Suppressor macrophage treated with lipopolysaccharide for 4 hours (primary cell): ENCODE measurements at places on chromosomes 1 and 21.

GRCh38 chr1:184539580-184539979, 152.8 kb downstream of the C1orf21 start:
- DNase-seq: no peak

DNA sequence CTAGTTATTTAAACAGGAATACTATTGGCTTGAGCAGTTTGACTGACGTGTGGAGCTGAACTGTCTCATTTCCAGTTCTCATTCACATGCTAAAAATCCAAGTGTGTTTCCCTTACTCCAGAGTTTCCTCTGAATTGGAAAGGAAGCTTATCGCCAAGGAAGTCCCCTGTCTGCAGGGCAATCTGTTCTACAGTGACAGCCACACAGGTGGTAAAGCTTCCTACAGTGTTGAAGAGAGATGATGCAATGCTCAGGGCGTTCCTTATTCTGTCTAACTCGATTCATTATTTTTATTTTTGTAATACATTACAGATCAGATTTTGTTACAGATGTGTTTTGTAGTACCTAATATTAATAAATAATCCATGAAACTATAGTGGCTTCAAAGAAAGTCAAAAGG, 41.3 kb downstream of the ADAMTS5 start:
- no peak for DNase-seq

GRCh38 chr1:160366731-160367515, at the start of gene NHLH1:
NHLH1 (plus strand) TSS chr1:160367071; CDS start chr1:160370732, 3,661 bp downstream.
- no peak for DNase-seq

DNA sequence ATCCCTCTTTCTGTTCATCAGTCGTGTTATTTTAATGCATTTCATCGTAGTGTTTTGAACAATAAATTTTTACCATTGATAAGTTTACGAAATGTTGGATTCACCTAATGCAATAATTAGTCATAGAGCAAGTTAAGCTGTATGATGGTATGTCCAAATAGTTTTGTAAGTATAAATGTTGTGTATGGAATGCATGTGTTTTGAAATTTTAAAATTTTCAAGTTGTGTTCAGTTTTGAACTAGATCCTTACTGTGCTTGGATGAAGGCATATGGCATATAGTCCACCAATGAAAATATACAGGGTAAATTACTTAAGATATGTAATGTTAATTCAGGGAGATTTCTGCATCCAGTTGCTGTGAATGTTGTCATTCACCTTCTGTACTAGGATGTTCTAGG, 2.3 kb downstream of the ZMYM4 start:
- DNase-seq: peak; percentile 31

- no peak for DNase-seq
Measured at GRCh38 chr1:7196036-7196911, 411.0 kb downstream of the CAMTA1 start.

DNA sequence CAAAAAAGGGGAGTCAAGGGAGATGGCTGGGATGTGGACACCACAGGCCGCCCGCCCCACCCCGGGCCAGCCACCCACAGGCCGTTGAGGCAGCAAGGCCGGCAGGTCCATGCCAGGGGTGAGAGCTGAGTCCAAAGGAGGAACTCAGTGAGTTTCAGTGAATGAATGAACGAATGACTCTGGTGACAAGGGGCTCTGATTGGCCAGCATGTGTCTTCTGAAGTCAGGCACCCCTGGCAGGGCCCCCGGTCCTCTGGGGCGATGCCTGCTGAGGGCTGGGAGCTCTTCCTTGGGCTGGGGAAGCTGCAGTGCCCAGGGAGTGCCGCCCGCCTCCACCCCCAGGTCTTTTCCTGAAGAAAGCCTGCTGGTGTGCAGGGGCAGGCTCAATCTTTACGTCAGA, 236.1 kb upstream of the VAMP3 start:
- no peak for DNase-seq

- peak; percentile 65 for DNase-seq
Measured at GRCh38 chr1:48853006-48853405, 76.3 kb upstream of the BEND5 start.

DNA sequence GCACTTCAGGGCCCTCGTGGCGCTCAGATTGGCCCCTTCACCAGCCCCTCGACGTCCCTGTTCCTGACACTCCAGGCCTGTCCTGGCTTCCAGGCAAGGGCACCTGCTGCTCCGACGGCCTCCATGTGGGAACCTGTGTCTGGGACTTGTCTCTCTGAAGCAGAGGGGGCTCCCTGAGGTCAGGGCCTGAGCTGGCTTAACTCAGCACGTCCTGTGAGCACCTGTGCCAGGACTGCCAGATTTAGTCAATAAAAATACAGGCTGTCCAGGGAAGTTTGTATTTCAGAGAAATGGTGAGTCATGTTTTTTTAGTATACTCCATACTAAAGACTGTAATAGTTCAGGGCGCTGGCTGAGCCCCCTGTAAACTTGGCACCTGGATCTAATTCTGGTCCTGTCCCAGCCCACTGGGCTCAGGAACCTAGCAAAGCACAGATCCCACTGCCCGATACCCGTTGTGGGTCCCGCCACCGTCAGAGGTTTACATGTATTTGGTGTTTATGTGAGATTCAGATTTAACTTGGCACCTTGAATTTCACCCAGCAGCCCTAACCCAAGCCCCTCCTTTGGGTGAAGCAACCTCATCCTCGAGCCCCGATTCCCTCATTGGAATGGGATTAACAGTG, 109.9 kb upstream of the IFFO2 start:
- DNase-seq: no peak

- DNase-seq: no peak
Measured at GRCh38 chr1:156552518-156552917, 19.8 kb downstream of the IQGAP3 start.

DNA sequence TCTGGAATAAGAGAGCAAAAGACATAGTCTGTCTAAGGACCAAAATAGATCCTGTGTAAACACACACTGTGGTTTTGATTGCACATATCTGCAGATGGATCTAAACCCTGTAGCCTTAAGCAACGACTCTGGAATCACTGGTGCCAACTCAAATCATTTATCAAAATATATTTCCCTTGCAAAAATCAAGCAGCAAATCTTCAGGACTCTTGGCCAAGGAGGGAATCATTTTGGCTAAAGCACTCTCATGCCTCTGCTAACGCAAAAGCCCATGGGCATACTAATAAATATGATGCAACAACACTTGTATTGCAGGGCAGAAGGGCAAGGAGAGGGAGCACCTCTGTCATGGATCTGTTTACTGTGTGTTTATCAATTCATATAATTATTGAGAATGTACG, 155.4 kb upstream of the DUSP10 start:
- DNase-seq: no peak

- peak; percentile 50 for DNase-seq
Measured at GRCh38 chr1:209756615-209757445, 977 bp downstream of the TRAF3IP3 start.
